ENCODE measurements at places on chromosomes 4 and X. TPM values are rescaled to one million over a fixed set of nuclear protein-coding genes. Genes with fewer than 3 reads are reported as not detected.

GRCh38 chr4:152352215-152352614 lies 183.7 kb downstream of the FBXW7 start:
- peak overlapping the region; percentile 50 for H3K4me3 ChIP-seq
- peaks cover 4% of the 10 kb centered on the region for H3K4me1 ChIP-seq
- no peaks in the 10 kb centered on the region for H3K27me3 ChIP-seq
- H3K27ac ChIP-seq, result peak overlapping the region; percentile 92

DNA sequence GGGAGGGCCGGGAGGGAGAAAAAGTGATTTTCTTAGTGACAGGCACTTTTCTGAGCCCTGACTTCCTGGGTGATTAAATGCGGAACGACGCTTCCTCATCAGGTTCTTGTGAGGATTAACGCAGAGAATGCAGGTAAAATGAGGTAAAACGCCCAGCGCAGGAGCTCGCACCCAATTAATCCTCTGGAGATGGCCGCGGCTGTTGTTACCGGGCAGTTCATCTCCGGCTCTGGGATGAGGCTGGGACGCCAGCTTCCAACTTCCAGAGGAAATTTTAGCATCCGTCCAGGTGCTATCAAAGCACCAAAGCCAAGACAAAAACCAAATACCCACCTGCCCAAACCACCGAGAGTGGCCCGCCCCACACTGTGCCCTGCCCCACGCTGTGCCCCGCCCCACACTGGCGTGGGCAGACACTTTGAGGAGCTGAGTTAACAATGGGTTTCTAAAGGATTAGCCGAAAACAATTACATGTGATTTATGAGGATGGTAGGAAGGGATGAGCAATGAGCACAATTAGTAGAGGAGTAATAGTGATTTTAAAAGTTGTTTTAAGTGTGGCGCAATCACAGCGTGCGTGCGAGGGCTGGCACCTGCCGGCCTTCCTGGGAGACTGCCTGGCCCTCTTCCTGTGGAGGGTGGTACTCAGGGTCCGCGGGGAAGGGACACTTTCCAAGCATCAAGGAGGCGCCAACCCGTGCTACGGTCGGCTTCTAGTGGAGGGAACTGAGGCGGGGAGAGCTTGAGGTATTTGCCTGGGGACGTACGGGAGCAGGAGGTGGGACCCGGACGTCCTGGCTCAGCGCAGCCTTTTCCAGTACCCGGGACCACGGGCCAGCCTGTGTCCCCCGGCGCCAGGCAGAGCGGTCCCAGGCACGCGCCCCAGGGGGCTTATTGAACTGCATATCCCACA lies 41.6 kb upstream of the ADRA2C start:
- peaks cover 6% of the 10 kb centered on the region for H3K4me1 ChIP-seq
- peaks cover 43% of the 10 kb centered on the region for H3K27me3 ChIP-seq
- no peak overlapping the region for H3K4me3 ChIP-seq
- no peak overlapping the region for H3K27ac ChIP-seq
- no peak for DNase-seq

Gene SLC30A9
- 52.2 TPM for total RNA-seq

DNA sequence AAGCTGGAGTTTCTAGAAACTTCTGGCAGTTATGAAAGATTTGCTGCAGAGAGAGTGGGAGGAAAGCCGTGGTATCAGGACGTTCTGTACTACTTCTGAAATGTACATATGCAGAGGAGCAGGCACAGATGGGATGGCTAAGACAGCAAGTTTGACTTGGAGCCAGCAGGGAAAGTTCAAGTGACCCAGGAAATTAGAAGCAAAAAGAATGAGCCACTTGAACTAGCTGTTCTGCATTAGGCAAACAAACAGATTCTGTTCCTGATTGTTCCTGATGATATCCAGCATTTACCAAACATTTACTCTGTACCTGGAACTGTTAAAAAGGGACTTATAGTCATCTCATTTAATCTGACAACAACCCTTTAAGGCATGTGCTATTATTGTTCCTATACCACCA lies 41.4 kb upstream of the CXCL13 start:
- DNase-seq, result peak; percentile 40
- no peaks in the 10 kb centered on the region for H3K27me3 ChIP-seq

DNA sequence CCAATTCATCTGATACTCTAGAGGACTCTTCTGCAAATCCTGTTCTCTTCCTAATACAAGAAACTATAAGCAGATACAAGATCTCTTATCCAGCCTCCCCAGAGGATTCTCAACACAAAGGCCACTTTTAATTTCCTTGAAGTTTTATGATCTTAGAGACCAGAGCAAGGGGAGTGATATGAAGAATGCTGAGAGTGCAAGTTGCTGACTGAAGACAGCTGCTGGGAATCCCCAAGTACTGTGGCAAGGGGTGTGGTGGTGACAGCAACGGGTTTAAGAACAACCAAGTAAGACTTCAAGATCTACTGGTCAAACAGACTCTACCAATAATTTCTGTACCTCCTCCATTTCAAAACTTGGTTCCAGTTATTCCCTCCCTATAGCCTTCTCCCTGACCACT lies 7.0 kb downstream of the AMMECR1 start:
- no peaks in the 10 kb centered on the region for H3K36me3 ChIP-seq
- H3K4me1 ChIP-seq, result no peaks in the 10 kb centered on the region
- H3K27ac ChIP-seq, result no peak overlapping the region

Gene POU3F4
- under 0.01 TPM for total RNA-seq

DNA sequence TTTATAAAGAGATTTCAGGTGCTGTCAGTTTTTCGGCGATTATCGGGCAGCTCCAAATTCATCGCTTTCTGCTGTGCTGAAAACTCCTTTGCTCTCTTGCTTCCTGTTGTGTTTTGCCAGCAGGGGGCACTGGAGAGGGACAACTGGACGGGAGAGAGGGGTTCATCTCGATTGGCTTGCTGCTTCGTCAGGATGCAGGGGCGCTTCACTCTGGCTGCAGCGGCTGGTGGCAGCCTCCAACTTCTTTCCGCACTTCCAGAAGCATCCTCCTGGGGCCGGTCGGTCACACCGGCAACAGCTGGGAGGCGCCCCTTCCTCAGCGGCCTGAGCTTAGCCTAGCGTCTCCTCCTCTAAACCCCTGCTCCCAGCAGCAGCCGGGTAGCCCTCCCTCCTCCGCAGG lies 29.5 kb downstream of the MSL3 start:
- no peak overlapping the region for H3K4me3 ChIP-seq
- no peaks in the 10 kb centered on the region for H3K4me1 ChIP-seq
- H3K36me3 ChIP-seq, result no peaks in the 10 kb centered on the region
- no peak overlapping the region for H3K27ac ChIP-seq

- H3K27me3 ChIP-seq, result no peaks in the 10 kb centered on the region
- DNase-seq, result no peak
- no peak overlapping the region for H3K27ac ChIP-seq
- no peak overlapping the region for H3K4me3 ChIP-seq
- no peaks in the 10 kb centered on the region for H3K4me1 ChIP-seq
Observed at GRCh38 chrX:124086411-124086810, 124.9 kb downstream of the STAG2 start.

DNA sequence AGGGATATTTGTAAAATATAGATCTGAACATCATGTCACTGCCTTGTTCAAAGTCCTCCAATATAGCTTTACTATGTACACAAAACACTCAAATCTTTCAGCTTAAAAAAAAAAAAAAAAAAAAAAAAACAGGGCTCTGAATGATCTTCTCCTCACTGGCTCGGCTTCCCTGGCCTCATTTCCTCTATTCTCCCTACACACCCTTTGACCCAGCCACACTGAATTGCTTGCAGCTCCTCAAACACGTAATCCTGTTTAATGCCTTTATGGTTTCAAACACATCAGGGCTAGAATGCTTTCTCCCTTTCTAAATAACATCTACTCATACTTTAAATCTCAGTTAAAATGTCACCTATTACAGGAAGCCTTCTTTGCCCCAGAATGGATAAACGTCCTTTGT lies 60.8 kb downstream of the MTMR8 start:
- H3K27me3 ChIP-seq, result no peaks in the 10 kb centered on the region
- H3K36me3 ChIP-seq, result no peaks in the 10 kb centered on the region
- DNase-seq, result no peak
- H3K4me1 ChIP-seq, result no peaks in the 10 kb centered on the region
- no peak overlapping the region for H3K4me3 ChIP-seq

DNA sequence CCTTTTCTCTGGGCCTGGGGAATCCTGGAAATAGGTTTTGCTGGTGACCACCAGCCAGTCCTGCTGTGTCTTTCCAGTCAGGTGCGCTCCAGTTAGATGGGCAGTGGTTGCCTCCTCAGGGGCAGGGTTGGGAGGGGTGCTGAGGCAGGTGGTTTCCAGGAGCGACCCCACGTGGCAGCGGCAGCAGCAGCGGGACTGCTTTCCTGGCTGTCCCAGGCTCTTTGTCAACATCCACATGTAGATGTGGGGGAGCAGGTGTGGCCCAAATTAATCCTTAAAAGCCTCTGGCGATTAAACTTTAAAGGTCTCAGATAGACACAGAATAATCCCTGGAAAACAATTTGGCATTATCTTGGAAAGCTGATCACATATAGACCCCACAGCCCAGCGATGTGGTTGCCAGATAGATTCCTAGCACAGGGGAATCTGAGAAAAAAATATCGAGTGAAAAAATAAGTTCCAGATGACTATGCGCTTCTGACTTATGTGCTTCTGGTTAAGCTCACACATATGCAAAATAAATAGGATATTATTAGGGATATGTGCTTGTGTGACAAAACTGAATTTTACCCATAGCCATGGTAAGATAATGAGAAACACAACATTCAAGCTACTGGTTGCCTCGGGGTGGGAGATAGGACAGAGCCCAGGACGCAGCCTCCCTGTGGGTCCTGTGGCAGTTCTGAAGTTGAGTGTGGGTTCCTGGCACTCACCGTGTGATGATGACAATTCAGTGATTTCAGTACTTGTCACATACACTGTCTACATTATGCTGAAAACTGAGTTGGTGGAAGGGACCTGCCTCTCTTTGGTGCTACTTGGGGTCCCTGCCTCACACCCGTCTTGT lies 336.4 kb downstream of the ARHGAP10 start:
- peaks cover 47% of the 10 kb centered on the region for H3K4me1 ChIP-seq
- H3K36me3 ChIP-seq, result peaks cover 34% of the 10 kb centered on the region
- no peak overlapping the region for H3K4me3 ChIP-seq
- no peaks in the 10 kb centered on the region for H3K27me3 ChIP-seq
- H3K27ac ChIP-seq, result peak overlapping the region; percentile 26

DNA sequence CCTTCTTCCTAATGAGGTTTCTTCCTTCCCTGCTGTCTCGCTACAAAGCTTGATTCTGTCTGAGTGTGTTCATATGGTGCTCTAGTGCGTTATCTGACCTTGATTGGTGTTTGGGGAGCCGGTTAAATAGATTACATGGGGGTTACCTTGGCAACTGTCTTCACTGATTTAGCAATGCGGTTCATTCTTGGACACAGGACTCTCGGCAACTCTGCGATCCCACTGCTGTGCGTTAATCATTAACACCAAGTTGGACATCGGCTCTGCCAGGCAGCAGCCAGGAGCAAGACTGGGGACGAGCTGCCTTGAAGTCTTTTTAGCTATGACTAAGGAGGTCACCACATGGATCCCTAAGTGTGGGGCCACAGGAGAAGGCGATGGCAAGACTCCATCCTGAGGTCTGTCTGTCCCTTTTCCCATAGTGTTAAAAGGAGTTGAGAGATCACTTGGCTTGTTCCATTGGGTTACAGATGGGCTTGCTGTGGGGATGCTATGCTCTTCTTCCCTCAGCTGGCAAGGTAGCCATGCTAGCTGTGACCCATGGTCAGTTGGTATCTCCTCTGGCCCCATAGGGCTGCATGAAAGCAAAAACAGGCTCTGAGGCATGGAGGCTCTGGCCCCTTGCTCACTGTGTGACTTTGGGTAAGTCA lies 93.4 kb upstream of the MAMLD1 start:
- H3K36me3 ChIP-seq, result no peaks in the 10 kb centered on the region
- H3K27ac ChIP-seq, result no peak overlapping the region
- DNase-seq, result no peak
- peaks cover 17% of the 10 kb centered on the region for H3K27me3 ChIP-seq
- H3K4me3 ChIP-seq, result no peak overlapping the region

DNA sequence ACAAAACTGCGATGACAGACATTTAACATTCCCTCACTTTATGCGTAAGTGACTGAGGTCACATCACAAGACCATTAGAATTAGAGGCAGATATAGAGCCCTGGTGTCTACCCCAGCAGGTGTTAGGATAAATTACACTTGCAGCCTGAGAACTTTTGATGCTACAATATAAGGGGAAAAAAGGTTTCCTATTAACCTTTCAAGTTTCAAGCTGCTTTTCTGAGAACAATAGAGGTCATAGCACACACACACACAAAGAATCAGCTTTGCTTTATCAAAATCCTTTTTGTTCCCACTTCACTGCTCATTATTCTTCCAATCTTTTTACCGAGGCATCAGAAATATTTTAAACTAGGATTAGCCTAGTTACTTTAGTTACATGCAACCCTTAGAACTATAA lies 119.8 kb downstream of the COL25A1 start:
- H3K27ac ChIP-seq, result no peak overlapping the region
- H3K27me3 ChIP-seq, result no peaks in the 10 kb centered on the region

Gene TLR6
- total RNA-seq, result 2.0 TPM

DNA sequence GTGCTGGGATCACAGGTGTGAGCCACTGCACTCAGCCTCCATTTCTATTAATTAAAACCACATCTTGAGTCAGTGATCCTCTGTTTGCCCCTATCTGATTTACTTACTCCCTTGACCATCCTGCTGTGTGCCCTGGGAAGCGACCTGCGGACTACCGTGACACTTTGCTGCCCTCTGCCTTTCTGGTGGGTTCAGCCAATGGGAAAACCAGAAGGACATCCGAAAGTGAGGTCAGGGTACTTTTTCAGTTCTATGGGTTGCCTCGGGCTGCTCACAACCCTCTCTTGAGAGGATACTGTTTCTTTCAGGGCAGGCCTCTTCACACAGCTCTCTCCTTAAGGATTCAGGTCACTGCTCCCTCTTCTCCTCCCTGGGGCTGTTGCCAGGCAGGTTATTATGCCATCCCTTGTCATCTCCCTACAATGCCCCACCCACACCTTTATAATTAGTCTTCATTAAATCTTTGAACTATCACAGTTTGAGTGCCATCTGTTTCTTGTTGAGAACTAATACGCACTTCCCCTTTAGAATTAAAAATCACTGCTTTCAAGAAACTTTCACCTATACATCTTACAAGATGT lies 21.4 kb downstream of the PLAC8 start:
- H3K36me3 ChIP-seq, result no peaks in the 10 kb centered on the region
- peaks cover 5% of the 10 kb centered on the region for H3K27me3 ChIP-seq
- no peak overlapping the region for H3K27ac ChIP-seq
- no peak for DNase-seq
- no peak overlapping the region for H3K4me3 ChIP-seq
- no peaks in the 10 kb centered on the region for H3K4me1 ChIP-seq

Gene GABRG1
- 0.04 TPM for total RNA-seq

- no peak for DNase-seq
- H3K36me3 ChIP-seq, result peaks cover 16% of the 10 kb centered on the region
- peak overlapping the region; percentile 92 for H3K4me3 ChIP-seq
- H3K4me1 ChIP-seq, result peaks cover 20% of the 10 kb centered on the region
- peak overlapping the region; percentile 97 for H3K27ac ChIP-seq
Observed at GRCh38 chr4:184647266-184648053, 1.8 kb downstream of the CASP3 start.

Gene HPGDS
- total RNA-seq, result 8.7 TPM

- no peak overlapping the region for H3K4me3 ChIP-seq
- DNase-seq, result peak; percentile 48
- no peaks in the 10 kb centered on the region for H3K27me3 ChIP-seq
- H3K36me3 ChIP-seq, result no peaks in the 10 kb centered on the region
- H3K27ac ChIP-seq, result peak overlapping the region; percentile 73
Observed at GRCh38 chr4:113584407-113585150, 177.0 kb downstream of the CAMK2D start.

GRCh38 chrX:24335871-24336270 lies 22.0 kb upstream of the SUPT20HL2 start:
- DNase-seq, result no peak
- H3K27ac ChIP-seq, result no peak overlapping the region
- no peaks in the 10 kb centered on the region for H3K36me3 ChIP-seq
- H3K4me1 ChIP-seq, result no peaks in the 10 kb centered on the region
- H3K4me3 ChIP-seq, result no peak overlapping the region
- peaks cover 6% of the 10 kb centered on the region for H3K27me3 ChIP-seq
